ENCODE measurements at places on chromosomes 3 and 15. TPM values are rescaled to one million over a fixed set of nuclear protein-coding genes. Genes with fewer than 3 reads are reported as not detected.

Gene GRAMD1C
- not detected for total RNA-seq

Gene CFAP92
- not detected for total RNA-seq

Gene UROC1
- not detected for total RNA-seq

Gene SLC51B
- total RNA-seq: 12.4 TPM

Gene TMEM158
- total RNA-seq: 25.6 TPM

Gene BOC
- total RNA-seq: 8.2 TPM

Gene TGFBR2
- total RNA-seq: 45.9 TPM

Gene CPN2
- total RNA-seq: not detected

Gene KLHL24
- 5.1 TPM for total RNA-seq

Gene KY
- 0.11 TPM for total RNA-seq

Gene SCG3
- not detected for total RNA-seq

Gene ANKRD34C
- total RNA-seq: not detected

Gene DNASE1L3
- not detected for total RNA-seq

Gene COLQ
- total RNA-seq: 0.34 TPM

Gene GPR87
- total RNA-seq: 0.94 TPM

Gene TMEM108
- not detected for total RNA-seq

Gene SLC25A26
- total RNA-seq: 18.0 TPM

Gene BFSP2
- not detected for total RNA-seq

Gene PPP1R14D
- total RNA-seq: 0.28 TPM

Gene THAP10
- total RNA-seq: 4.8 TPM

Gene DISP2
- total RNA-seq: 1.2 TPM

Data from A549 treated with RU486 at 1 μM for 4 hours (cell line).